Hippocampal formation (tissue), 2 donors: ENCODE measurements at places on chromosomes 11 and 22.

GRCh38 chr11:48080301-48080861 is 100.0 kb downstream of the PTPRJ start:
- DNase-seq = no peak

GRCh38 chr11:82701847-82702520 is 31.7 kb downstream of the FAM181B start:
- DNase-seq = peak; percentile 44

DNA sequence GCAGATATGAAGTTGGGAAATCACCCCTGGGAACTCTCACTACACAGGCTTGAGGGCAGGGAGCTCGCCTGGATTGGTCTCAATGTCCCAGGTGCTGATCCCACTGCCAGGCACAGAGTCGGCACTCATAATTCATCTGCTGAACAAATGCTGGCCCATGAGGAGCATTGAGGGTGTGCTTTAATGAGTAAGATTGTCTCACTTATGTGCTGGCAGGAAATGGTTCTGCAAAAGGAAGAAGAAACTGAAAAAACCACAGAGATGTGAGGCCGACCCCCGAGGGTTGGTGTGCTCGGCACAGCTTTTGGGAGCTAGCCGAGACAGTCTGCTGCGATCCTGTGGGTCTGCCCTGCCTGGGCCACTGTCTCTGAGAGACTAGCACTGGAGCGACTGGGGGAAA is 9.4 kb downstream of the PLAAT2 start:
- DNase-seq = no peak

GRCh38 chr11:63811522-63811921 is 1.7 kb upstream of the SPINDOC start:
- DNase-seq = no peak

GRCh38 chr11:111422494-111423249 is 43.6 kb upstream of the POU2AF1 start:
- DNase-seq = peak; percentile 48

DNA sequence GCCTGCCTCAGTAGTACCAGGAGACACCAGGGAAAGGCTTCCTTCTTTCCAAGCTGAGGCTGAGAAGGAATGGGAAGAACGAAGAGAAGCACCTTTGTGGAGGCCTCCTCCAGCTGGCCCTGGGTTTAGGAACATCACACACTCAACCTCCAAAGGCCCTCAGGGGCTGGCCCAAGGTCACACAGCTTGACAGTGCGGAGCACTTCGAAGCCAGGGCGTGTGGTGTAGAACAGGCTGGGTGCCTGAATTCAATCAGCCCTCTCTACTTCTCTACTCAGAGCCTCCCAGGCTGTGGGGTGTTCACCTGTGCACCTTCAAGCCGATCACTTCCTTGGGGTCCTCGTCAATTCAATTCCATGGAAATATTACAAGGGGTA is 727 bp upstream of the CSDC2 start:
- DNase-seq = no peak

DNA sequence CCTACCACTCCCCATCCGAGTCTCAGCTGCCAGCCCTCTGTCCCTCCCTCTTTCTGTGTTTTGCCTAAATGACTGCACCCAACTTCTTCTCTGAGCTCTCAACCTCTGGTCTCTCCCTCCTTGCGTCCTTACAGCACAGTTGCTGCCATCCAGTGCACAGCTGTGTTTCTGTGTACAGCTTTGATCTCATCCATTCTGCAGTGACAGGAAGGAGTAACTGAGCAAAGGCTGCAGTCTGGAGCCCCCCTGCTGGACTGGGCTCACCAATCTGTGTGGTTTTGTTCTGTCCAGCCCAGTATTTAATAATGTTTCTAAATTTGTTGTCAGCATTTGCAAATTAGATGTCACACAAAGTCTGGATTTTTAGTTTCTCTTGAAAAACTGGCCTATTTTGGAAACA is 43.8 kb downstream of the PRR5L start:
- DNase-seq = no peak

DNA sequence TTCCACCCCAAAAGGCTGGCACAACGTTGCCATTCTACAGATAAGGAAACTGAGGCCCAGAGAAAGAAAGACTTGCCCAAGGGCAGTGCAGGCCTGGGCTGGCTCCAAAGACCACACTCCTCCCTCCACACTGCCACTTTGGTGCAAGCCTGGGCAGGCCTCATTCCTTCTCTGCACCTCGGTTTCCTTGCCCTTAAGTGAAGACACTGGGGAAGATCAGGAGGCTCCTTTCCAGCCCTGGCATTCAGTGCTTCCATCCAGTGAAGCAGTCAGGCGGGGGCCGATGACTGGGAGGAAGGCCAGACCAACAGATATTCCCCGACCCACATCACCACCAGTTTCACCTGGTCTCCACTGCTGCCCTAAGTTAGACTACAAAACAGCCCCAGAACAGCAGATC is 18.3 kb upstream of the TCF20 start:
- no peak for DNase-seq

DNA sequence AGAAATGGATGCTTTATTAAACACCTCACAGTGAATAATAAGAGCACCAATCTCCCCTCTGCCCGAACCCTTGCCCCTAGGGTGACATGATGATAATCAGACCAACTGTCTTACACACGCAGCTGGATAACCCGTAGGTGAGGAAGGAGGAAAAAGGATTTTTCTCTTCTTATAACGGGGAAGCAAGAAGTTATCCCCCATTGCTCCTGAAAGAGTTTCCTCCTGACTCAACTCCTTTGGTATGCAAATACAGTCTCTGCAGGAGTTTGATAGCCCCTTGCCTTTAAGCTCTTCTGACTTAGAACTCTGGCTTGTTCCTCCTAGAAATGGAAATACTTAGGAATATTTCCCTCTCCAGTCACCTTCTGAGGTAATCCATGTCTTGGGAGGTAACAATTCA is 455.8 kb downstream of the TMEM135 start:
- DNase-seq = no peak

DNA sequence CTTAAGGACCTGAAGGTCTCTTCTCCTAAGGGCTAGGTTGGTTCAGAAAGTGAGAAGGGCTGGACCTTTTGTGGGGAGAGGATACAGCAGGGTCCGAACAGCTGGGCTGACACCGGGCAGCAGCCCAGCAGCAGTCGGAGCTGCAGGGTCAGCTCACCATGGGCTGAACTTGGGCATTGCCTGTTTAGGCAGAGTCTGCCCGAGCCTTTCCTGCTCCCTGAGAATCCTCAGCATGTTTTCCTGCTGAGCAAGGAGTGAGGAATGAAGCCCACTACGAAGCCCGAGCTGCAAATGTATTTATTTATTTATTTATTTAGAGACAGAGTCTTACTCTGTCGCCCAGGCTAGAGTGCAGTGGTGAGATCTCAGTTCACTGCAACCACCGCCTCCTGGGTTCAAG is 83.9 kb downstream of the PTPRJ start:
- DNase-seq = no peak

GRCh38 chr22:23155143-23155542 is 9.9 kb downstream of the RAB36 start:
- no peak for DNase-seq

DNA sequence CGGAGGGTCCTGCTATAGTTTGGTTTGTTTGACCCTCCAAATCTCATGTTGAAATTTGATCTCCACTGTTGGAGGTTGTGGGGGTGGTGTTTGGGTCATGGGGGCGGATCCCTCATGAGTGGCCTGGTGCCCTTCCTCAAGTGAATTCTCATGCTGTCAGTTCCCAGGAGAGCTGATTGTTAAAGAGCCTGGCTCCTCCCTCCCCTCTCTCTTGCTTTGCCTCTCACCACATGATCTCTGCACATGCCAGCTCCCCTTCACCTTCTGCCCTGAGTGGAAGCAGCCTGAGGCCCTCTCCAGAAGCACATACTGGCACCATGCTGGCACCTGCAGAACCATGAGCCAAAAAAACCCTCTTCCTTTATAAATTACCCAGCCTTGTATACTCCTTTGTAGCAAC is 7.1 kb downstream of the TSPAN18 start:
- DNase-seq = no peak

DNA sequence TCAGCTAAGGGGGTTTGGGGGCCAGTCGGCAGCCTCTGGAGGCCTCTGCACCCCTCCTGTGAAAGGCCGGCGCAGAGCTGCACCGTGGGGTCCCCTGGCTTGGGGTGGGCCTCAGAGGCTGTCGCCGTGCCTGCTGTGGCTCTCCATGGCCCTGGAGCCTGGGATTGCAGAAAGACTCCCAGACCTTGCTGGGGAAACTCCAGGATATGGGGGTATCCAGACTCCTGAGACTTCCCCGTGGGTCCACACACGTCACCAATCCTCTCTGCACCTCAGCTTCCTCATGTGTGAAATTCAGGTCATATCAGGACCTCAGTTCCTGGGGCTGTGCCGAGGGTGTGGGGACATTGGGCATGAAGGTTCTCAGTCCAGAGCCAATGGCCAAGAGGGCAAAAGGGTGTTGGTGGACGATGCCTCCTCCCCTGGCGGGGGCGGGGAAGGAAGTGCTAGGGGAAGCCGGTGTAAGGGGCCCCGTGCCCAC is 97.1 kb downstream of the KCNQ1 start:
- no peak for DNase-seq

DNA sequence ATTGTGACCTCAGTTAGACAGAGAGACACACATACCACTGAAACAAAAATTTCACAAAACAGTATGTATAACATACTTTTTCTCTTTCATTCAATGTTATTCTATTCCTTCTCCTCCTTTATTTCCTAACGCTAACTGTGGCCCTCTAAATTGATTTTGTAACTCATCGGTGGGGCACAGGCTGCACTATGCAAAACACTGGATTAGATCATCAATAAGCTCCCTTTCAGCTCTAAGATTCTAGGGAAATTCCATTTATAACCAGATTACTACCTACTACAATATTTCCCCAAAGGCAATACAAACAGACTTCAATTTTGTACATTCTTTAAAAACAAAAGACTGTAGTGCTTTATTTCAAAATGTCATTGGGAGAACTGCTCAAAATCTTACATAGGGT is 6.1 kb downstream of the FJX1 start:
- DNase-seq = no peak

- DNase-seq = no peak
Measured at GRCh38 chr22:36480941-36481392, 473 bp downstream of the TXN2 start.

DNA sequence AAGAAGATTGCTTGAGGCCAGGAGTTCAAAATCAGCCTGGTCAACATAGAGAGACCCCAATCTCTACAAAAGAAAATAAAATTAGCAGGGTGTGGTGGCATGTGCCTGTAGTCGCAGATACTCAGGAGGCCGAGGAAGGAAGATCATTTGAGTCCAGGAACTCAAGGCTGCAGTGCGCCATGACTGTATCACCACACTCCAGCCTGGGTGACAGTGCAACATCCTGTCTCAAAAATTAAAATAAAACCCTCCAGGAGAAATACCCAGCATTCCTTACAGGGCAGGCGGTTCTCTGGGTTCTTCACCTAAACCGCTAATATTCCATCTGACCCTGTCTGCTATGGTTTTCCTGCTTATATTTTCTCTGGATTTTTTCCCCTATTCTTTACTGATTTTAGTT is 13.5 kb downstream of the TCF20 start:
- DNase-seq = no peak

DNA sequence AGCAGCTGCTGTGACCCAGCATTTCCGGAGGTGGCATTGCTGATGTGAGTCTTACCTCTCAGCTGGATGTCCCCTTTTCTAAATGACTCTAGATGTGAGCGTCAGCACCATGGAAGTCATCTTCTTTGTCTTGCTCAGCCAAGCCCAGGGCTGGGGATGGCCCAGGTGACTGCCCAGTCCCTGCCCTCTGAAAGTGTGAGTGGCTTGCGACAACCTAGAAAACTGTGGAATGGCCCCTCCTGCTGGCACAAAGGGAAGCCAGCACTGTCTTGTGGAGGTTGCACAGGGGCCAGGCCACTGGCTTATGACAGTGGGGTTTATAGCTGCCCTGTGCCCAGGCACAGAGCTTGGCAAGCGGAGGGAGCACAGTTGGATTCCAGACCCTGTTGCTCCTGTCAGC is 6.2 kb downstream of the TUB start:
- no peak for DNase-seq

GRCh38 chr22:24208012-24208749 is 26.9 kb downstream of the SUSD2 start:
- no peak for DNase-seq

- DNase-seq = no peak
Measured at GRCh38 chr22:39905687-39906086, 4.8 kb downstream of the GRAP2 start.

DNA sequence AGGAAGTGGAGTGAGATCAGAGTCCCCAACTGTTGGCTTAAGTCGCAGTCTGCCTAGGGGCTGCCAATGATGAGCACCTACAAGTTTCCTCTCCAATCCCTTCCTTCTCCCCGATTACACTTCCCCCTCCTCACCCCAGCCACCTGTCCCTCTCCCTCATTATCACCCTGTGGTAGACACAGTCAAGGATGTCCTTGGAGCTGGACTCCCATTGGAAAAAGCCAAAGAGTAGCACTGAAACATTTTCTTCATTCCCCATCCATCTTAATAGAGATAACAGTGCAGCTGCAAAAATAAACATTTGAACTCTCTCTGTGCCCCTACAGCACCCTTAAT is 146.2 kb downstream of the DBX1 start:
- no peak for DNase-seq

GRCh38 chr11:44229624-44230023 is 80.3 kb downstream of the ALX4 start:
- no peak for DNase-seq

DNA sequence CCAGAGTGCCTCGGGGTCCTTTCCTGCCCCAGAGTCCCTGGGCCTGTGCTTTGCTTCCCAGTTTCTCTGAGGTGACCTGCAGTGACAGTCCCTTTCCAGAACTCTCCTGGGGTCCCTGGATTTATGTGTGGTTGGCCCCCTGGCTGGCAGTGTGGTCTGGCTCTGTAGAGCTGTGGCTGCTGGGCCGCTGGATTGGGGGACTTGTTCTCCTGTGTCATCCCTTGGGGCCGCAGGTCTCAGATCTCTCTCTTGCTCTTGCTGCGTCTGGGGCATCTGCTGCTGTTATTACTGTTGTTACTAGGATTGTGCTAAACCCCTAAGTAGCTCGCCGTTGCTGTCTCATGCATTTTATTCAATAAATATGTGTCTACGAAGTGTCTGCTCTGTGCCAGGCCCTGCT is 31.9 kb downstream of the FAM83F start:
- DNase-seq = no peak
